Sciatic nerve (tissue), 2 donors: ENCODE measurements at places on chromosomes 1 and 21. TPM values are rescaled to one million over a fixed set of nuclear protein-coding genes. Genes with fewer than 3 reads are reported as not detected.

DNA sequence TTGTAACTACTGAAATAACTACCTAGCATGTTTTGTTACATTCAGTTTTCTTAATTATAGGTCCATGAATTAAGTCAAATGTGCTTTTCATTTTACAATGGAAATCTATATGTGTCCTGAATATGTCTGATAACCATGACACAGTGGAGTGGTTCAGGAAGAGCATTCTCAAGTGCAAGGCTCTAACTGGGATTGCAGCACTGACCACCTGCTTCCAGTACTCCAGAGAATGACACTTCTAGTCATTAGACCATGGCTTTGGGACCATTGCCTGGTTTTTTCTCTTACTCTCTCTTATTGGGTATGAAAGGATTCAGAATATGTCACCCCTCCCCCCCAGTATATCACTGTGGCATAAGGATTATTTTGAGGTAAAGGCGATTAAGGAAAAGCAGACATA is 204.9 kb upstream of the CACYBP start:
- DNase-seq: no peak

DNA sequence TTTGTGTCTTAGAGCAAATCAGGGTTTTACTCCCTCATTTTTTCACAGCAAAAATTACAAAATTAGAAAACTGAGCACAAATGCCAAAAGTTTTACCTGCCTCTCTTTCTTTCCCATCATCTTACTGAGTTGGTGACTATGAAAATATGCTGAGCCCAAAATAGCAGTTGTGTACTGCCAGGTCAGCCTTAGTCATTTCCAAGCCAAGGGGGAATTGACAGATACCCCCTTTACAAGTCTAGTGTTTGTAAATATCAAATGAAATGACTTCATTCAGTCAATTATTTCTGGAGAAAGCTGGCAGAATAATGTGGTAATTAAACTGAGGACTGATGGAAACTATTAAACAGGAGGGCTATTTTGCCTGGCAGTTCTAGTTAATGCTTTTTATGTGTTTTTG is 11.4 kb upstream of the GORAB start:
- no peak for DNase-seq

- no peak for DNase-seq
These were observed at the start of gene CCDC18 for GRCh38 chr1:93180723-93181613. Gene CCDC18 (plus strand): TSS chr1:93180724. CDS start chr1:93183362, 2,638 bp downstream.

- DNase-seq: no peak
These were observed 88.2 kb upstream of the ABCD3 start for GRCh38 chr1:94329986-94330385.

DNA sequence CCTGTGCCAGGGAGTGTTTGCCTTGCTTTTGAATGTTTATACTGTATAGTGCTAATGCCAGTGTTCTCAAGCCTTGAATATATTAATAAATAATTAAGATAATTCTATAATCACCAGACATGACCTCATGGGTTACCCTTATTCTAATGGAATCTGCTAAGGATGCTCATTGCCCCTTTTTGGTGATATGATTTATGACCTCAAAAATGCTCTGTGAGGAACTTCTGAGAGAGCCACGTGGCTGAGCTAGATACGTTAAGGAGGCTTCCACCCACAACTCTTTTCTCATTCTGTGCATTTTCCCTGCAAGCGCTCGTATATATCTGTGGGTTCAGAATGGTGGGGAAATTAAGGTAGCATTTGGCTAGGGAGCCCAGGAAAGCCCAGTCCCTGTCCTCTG is 19.6 kb upstream of the SLC30A1 start:
- DNase-seq: no peak

PLA2G2F gene
- total RNA-seq: not detected

CBR3 gene
- 15.4 TPM for total RNA-seq
